Activated effector memory CD4-positive, alpha-beta T cell treated with Interleukin-2 at 50 U/mL for 16 hours (primary cell): ENCODE measurements at places on chromosomes 3 and 15.

GRCh38 chr15:92021792-92022191 lies 168.3 kb downstream of the SLCO3A1 start:
- DNase-seq, result no peak

GRCh38 chr3:72738752-72739530 lies 109.3 kb downstream of the SHQ1 start:
- peak; percentile 64 for DNase-seq

DNA sequence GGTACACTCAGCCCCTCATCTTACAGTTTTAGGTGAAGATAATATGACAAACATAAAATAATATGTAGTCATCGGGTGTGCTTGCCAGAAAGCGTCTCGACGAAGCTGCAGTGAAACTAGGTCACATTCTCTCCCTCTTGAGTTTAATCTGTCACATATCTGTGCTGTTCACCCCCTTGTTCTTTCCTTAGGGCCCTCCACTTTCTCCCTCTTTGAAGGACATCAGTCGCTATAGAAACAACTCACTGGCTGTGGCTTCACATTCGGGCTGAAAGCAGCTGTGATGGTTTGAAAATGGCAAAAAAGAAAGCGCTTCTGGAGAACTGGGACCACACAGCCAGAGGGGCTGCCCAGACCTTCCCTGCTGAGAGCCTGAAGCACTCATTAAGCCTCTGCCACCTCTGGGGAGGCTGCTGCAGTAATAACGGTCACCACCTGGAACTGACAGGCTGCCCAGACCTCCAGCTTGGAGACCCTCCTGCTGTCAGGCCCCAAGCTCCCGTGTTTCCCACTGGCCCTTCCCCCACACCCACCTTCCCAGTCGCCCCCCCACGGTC lies 50.3 kb downstream of the ABTB1 start:
- DNase-seq, result no peak

- DNase-seq, result no peak
These were observed 82.9 kb downstream of the IQSEC1 start for GRCh38 chr3:12990306-12990705.

- no peak for DNase-seq
These were observed 28.1 kb upstream of the CNBP start for GRCh38 chr3:129211772-129212171.

- DNase-seq, result no peak
These were observed 108.5 kb downstream of the PLCL2 start for GRCh38 chr3:16993227-16993626.

DNA sequence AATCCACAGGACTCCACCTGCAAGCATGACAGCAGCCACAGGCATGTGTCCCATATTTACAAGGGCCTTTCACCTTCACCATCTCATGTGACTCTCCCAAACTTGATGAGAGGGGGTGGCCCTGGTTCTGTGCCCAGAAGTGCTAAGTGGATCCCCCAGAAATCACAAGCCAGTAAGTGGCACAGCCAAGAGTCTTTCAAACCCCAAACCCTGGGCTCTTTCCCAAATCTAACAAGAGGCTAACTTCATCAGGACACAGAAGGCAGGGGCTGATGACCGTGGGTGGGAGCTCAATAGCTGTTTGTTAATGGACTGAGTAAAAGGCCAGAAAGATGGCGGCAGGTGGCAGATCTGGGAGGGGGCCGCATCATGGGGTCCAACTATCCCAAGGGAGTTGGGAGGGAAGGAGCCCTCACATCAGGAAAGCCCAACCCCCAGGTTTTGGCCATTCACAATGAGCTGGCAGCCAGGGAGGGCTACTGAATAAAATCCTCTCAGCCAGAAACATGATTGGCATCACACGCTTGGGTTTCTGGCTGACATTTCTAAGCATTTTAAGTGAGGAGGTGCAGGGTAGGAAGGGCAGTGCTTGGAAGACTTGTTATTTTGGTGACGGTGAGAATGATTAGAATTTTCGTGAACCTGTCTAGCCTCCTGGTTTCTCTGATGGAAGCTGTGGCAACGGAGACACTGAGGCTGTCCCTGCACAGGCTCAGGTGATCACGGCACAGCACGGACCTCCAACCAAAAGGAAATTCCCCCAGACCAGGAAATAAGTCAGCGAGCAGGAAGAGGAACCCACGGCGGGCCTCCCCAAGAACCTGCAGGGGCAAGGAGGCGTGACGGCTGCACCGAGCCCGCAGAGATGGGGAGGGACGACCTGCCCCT lies 109.3 kb downstream of the OXNAD1 start:
- no peak for DNase-seq

- no peak for DNase-seq
These were observed 105.1 kb upstream of the GALNT15 start for GRCh38 chr3:16069149-16069922.

DNA sequence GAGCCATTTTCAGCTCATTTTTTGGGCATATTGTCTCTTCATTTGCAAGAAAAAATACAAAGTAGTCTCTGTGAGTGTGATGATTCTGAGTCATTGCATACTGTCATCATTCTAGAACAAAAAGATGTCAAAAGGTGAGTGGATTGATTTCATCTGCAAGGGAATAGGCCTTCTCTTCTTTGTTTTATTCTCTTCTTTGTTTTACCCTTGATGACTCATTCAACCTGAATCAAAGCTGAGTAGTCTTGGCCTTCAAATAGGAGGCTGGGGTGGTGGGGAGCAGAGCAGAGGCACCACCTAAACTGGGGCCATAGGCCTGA lies 25.4 kb downstream of the CYP19A1 start:
- DNase-seq, result no peak

GRCh38 chr3:115698851-115699591 lies 75.7 kb downstream of the GAP43 start:
- DNase-seq, result no peak

DNA sequence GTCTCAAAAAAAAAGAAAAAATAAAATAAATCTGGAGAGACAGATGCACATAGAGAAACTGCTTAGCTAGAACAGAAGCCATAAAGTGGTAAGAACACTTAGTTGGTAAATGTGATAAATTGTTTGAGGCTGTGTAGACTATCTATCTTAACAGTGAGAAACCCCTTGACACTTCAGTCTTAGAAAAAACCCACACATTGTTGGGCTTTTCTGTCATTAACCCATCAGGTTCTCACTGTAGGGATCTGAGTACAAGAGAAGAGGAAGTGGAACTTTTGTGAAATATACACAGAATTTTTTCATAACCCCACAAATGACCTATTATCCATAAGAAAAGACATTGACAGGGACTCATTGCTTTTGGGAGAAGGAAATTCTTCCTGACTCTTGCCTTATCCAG lies 24.4 kb downstream of the TP63 start:
- no peak for DNase-seq

GRCh38 chr3:55882006-55882405 lies 394.9 kb upstream of the WNT5A start:
- DNase-seq, result no peak

- DNase-seq, result no peak
These were observed 140.9 kb downstream of the KCNMB2 start for GRCh38 chr3:178676942-178677790.

GRCh38 chr3:12147049-12147780 lies 11.5 kb downstream of the TIMP4 start:
- no peak for DNase-seq

GRCh38 chr3:126760541-126760940 lies 56.5 kb downstream of the CHCHD6 start:
- DNase-seq, result no peak

DNA sequence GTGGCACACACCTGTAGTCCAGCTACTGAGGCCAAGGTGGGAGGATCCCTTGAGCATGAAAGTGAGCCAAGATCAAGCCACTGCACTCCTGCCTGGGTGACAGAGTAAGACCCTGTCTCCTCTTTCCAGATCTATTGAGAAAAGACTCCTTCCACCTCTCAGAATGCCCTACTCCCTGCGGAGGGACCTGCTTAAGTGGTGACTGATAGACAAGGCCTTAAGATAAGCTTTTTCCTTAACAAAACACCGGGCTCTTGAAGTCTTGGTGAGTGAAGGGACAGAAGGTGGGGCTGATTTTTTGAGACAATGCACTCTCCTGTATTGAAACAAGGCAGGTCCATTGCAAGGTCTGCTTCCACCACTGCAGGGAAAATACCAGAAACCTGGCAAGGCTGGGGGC lies 338.4 kb upstream of the FRG2C start:
- DNase-seq, result no peak

GRCh38 chr3:98994128-98994762 lies 92.8 kb upstream of the DCBLD2 start:
- DNase-seq, result no peak

GRCh38 chr3:157373783-157374182 lies 62.9 kb upstream of the PTX3 start:
- DNase-seq, result no peak

- DNase-seq, result no peak
These were observed 3.5 kb downstream of the SPINT1 start for GRCh38 chr15:40847223-40847961.

DNA sequence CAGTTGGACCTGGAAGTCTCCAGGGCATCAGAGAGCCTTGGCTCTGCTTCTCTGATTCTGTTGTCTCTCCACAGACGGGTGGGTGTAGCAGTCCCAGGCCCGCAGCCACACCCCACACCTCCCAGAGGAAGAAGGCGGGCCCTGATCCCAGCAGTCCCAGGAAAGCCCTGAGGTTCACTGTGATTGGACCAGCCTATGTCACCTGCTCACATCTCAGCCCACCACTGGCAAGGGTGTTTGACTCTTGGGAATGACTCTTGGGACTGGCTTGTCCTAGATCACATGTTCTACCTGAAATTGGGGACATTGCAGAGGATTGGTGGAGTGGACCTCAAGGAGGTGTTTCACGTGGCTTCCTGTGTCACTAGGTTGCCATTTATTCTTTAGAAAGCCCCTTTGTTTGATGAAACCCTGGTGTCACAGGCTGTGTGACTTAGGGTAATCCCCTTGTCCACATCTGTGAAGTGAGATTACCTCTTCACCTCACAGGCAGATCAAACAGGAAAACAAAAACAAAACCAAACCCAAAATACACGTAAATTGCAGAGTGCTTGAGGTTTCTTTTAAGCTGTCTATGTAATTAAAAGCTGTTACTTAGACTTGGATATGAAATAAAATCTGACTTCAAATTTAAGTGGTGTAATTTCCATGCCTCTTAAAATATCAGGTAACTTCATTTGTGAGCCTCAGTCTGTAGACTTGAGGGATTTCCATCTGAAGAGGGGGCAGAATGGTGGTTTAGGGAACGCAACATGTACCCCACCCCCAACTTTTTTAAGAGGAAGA lies 26.7 kb downstream of the FLNB start:
- no peak for DNase-seq

GRCh38 chr15:80779658-80780415 lies 667 bp downstream of the CEMIP start:
- no peak for DNase-seq

DNA sequence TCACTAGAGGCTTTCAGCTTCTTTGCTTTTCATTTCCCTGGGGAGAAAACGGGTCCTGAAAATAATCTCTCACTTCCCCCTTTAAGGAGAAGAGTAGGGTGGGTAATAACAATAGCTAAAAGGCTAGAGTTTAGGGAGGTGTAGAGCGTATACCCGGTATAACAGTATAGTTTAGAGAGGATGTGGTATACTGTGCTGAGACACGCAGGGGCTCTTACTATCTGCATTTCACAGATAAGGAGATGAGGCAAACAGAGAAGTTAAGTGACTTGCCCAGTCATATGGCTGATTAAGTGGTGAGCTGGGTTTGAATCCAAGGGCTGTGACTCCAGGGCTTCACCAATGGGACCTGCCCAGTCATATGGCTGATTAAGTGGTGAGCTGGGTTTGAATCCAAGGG lies 15.0 kb upstream of the KCNMB3 start:
- no peak for DNase-seq

GRCh38 chr3:198028718-198029117 lies 68.7 kb downstream of the LMLN start:
- no peak for DNase-seq

GRCh38 chr15:90665288-90666134 lies 51.6 kb upstream of the BLM start:
- DNase-seq, result peak; percentile 15

DNA sequence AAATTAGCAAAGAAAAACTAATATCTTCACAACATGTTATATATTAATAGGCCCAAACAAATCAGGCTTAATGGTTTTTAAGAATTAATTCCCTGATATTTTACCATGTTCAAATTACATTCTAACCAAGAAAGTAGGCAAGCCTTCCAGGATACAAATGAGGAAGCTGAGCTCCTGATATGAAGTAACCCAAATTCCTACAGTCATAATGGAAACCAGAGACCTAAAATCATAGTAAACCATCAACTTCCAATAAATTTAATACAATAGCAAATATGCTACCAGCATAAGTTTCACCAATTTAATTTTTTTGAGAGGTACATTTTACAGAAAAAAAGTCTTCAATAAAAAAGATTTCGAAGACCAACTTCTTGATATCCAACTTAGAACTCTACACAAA lies 3.8 kb downstream of the DCBLD2 start:
- DNase-seq, result no peak

GRCh38 chr15:63483521-63484371 lies 20.6 kb upstream of the USP3 start:
- no peak for DNase-seq

DNA sequence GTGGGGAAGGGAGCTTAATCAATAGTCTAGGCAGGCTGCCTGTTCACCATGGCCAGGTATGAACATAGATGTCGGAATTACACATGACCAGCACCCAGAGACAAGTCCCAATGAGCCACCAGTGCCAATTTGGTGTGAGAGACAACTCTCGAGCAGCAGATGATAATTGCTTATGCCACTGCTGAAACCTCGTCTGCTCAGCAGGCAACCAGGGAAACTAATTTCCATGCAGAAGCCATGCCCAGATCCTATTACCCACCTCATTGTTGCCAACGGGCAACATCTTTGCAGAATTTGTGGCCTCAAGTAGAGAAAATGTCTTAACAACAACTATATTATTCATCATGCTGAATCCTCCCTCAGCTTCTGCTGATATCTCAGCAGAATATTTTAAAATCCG lies 84.9 kb downstream of the CGGBP1 start:
- DNase-seq, result no peak

GRCh38 chr3:54433846-54434245 lies 311.5 kb downstream of the CACNA2D3 start:
- DNase-seq, result no peak

DNA sequence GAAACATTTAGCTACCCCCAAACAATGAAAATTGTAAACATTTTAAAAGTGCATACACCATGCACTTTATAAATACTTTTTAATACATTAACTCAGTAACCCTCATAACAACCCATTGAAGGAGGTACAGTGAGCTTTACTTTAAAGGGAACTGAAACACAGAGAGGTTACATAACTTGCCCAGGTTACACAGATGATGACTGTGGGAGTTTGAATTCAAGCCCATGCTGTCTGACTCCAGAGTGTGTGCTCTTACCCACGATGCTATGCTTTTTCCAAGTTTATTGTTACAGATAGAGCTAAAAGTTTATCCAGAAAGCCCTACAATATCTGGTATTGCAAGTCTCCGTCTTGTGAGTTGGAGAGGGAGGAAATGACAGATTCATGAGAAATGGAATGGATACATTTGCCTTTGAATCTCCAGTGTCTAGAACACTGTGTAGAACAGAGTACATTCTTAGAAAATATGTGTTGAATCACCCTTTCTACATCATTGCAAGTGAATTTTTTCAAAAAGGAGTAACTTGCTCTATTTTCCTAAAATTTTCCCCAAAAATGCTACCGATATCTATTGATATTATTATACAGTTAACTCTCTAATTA lies 428.3 kb downstream of the NAALADL2 start:
- no peak for DNase-seq
